SW 1271 (cell line): ENCODE measurements at places on chromosomes 6 and 20.
A peak's percentile ranks its signal among the peaks of the same experiment; 100 is the strongest.

GRCh38 chr20:39009348-39009747 is 47.2 kb downstream of the DHX35 start:
- no peak for DNase-seq

GRCh38 chr6:117918454-117918853 is 11.4 kb downstream of the SLC35F1 start:
- no peak for DNase-seq

GRCh38 chr6:156169371-156169770 is 607.8 kb upstream of the ARID1B start:
- no peak for DNase-seq

DNA sequence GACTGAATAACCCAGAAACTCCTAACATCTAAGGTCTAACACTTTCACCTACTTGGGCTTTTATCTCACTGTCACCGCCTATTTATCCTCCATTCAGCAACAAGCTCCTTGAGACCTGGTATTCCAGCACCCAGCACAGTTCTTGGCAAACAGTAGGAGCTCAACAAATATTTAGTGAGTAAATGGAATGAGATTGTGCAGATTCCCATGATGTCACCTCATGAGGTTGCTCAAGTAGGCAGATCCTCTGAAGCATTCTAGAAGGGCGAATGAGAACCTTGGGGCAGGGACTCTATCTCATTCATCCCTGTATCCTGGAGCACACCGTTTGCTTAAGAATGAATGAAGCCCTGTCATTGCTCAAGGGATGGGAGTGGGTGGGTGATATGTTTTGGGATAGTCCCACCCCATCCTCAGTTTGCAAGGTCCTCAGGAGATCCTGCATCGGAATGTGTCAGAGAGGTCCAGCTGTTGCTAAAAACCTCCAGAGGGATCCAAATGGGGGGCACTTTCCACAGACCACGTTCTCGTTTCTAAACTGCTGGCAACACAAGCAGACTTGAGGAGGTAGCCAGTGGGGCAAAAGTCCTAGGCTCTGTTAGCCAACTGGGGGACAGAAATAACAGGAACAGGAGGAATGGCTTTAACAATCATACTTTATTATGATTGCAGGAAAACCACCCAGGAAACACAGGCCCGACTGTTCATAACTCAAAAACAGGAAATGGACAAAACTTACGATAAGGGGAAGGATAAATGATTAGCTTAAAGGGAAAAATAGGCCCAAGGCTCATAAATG is 42.0 kb downstream of the EDN1 start:
- no peak for DNase-seq

GRCh38 chr6:144252259-144252658 is 32.9 kb upstream of the UTRN start:
- no peak for DNase-seq

DNA sequence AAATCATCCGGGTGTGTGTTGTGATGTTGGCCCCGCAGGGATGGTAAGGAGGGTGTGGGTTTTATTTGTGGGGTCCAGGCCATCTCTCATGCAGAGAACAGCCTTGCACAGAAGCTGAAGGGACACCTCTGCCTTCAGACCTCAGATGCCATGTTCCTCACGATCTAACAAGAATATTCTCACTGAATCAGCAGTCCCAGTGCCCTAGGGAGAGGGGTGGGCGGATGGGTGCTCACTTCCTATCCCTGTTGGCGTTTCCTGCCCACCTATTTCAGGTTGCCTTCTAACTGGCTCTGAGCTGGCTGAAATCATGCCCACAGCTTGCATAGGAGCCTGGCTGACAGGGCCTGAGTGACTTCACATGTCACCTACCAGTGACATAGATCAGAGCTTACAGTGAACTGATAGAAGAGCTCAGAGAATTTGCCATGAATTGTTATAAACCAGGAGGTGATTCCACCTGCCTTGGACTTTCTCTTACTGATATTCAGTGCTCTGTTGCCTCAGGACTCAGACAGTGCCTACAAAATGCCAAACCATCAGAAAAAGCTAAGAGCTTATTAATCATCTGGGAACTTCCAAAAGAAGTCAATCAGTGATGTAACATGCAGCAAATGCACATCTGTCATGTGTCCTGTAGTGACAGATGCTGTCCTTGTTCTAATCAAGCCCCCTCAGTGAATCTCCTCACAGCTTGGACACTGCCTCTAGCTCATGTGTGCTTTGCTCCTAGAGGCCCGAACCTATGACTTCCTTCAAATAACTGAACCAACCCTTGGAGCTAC is 285.8 kb upstream of the PRND start:
- DNase-seq, result no peak

GRCh38 chr6:14681699-14682487 is 564.0 kb upstream of the JARID2 start:
- DNase-seq, result no peak

DNA sequence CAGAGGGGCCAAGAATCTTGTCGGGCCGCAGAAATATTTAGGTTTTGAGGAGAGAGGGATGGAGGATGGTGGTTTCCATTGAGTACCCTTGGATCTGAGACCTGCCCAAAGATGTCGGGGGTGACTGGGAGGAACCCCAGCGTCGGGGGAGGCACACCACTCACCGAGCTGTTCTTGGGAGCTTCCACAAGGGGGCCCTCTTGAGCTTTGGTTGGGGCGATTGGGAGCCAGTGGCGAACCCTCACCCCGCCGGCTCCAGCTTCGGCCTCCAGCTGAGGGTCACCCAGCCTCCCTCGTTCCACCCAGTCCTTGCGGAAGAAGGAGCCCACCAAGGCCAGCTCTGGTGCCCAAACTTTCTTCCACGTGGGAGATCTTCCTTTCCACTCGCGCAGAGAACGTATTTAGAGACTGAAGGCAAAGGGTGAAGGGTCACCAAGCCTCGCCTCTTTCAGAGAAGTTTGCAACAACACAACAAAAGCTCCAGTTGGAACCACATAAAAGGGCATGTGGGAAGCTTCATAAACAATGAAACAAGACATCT is 33.6 kb downstream of the APCDD1L start:
- DNase-seq, result no peak

- peak; percentile 97 for DNase-seq
These were observed 3.0 kb upstream of the TGM2 start for GRCh38 chr20:38167851-38168760.

DNA sequence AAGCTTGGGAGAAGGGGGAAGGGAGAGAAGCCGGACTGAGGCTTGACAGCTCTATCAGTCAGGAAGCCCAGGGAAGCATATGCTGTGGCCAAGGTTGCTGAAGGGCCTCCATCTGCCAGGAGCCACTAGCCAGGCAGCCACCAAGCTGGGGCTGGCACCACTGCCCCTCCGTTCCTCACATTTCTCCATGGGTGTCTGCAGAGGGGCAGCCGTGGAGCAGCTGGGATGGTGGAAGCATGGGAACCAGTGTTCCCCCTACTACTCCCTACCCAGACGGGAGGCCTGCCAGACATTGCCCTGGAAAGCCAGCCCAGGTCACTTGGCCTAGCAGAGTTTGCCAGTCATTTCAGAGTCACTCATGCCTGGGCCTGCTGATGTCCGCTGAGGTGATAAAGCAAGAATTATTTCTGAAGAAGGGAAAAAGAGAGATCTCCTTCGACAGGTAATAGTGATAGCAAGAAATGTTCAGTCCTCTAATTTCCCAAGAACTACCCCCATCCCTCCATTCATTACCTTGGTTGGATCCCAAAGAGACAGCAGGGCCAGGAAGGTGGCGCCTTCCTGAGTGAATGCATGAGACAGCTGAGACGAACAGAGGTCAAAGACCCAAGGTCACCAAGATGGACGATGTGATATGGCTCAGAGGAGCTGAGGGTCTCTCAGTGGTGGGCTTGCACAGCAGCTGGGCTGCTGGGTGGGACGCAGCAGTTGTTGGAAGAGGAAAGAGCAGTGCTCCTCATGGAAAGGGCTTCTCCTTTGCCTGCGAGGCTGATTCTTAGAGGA is 21.9 kb downstream of the SNPH start:
- no peak for DNase-seq

GRCh38 chr6:2480267-2480966 is 235.0 kb upstream of the GMDS start:
- no peak for DNase-seq

DNA sequence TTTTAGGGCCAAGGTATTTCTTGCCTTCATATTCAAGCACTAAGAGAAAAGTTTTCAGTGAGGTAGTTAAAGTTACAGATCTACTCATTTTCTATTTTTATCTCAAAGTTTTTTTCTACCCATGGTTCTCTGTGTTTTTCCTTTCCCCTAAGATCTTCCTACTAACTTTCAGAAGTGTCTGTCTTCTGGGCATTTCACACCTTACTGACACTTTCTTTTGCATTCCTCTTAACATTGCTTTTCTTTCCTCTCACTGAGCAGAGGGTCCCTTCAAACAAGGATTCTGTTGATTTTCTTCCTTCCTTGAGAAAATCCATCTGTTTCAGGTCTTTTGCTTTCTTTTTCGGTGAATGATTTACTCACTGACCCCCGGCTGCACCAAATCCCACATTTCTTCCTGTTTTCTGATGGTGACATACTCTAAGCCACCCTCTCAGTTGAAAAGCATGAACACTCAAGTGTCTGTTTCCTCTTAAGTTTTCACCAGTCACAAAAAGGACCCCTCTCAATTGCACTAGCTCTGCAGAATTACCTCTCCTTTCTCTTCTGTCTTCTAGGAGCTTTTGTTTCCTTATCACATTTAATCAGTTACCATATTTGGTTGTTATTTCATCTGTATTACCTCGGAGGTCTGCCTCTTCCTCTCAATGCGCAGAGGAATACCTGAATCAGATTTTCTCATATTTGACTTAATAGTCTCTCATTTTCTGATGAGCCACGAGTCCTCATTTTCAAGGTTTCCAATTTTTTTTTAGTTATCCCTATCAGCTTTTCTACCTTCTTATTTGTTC is 73.5 kb upstream of the RNF217 start:
- DNase-seq, result no peak

DNA sequence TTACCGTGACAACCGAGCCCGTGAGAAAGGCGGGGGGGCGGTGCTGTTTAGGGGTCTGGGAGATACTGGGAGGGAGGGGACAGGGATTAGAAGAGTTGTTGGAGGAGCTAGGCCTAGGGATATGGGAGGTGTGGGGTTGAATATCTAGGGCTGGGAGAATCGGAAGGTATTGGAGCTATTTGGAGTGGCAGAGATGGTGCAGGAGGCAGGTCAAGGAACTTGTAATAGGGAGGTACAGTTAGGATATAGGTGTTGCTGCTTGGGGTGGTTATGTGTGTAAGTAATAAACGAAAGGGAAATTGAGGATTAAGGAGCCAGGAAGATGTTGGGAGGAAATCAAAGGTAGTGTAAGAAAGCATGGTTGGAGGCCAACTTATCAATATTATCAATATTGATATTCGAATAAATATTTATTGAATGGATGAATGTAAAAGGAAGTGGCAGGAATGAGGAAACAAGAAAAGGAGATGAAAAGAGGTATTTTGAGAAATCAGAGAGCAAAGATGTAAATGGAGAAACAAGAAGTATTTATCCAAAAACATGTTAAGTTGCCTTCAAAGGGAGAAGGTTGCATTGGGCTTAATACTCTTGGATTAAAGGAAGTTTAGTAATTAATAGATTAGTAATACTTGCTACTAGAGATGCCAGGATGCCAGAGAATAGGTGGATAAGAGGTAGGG is 602 bp downstream of the PPP1R11 start:
- DNase-seq, result no peak

DNA sequence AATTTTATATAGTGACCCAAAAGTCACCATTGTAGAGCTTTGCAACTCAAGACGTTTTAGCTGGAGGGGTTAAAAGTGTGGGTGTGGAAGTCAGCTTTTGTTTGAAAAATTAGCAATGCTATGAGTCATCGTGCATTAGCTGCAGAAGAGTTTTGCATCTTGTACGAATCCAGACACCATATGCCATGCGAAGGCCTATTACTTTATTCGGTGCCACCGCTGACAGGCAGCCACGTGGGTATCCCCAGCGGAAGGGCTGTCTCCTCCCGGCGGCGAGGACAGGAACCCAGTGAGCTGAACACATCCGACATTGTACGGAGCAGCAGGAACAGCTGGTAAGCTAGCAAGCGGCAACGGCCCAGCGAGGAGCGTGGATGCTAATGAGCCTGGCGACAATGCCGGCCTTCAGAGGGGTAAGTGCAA is 84.4 kb downstream of the INSM1 start:
- no peak for DNase-seq

- DNase-seq, result no peak
These were observed 242.0 kb downstream of the TBXT start for GRCh38 chr6:165925474-165926156.

- DNase-seq, result no peak
These were observed 144.4 kb upstream of the MAN1A1 start for GRCh38 chr6:119493980-119494379.

DNA sequence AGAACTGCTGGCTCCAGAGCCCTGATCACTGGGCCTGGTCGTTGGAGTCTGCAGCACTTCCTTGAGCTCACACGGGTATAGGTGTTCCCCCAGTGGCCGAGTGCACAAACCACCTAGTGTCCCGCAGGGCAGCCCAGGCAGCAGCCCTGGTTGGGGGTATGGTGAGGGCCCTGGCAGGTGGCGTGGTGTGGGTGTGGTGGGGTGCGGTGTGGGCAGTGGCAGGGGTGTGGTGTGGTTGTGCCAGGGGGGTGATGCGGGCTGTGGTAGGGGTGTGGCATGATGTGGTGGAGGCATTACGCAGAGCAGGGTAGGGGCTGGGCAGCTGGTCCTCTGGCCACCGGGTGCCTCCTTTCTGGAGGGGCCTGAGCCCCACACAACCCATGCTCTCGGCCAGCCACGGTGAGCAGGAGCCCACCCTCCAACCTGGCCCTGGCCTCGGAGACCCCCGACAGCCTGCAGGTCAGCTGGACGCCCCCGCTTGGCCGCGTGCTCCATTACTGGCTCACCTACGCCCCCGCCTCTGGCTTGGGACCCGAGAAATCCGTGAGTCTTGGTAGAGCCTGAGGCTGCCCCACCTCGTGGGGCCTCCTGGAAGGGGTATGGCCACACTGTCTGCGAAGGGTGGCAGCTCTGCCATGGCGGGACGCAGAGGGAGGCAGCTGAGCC is 20.5 kb downstream of the COL20A1 start:
- no peak for DNase-seq

GRCh38 chr20:17938871-17939619 is 29.5 kb downstream of the SNX5 start:
- DNase-seq, result peak; percentile 68

- DNase-seq, result no peak
These were observed 233.5 kb downstream of the DHX35 start for GRCh38 chr20:39195582-39196021.

- no peak for DNase-seq
These were observed 161.8 kb downstream of the MTHFD1L start for GRCh38 chr6:151027295-151027747.

- no peak for DNase-seq
These were observed 36.8 kb downstream of the TSPYL4 start for GRCh38 chr6:116217069-116217468.

DNA sequence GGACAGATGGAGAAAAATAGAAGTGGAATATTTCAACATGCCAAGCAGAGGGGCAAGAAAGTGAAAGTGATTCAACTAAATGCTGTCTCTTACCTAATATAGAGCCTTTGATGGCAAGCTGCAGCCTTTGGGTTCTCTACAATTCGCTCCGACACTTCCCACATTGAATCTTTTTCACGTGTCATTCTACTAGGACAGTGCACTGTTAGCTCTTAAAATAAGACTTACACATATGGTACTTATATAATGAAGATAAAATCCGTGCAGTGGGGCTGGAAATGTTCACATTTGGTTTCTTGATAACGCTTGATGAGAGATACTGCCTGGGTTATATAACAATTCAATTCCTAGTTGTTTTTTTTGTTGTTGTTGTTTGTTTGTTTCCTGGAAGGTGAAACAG is 502.4 kb downstream of the LMBRD1 start:
- no peak for DNase-seq

GRCh38 chr6:122998403-122998975 is 2.5 kb downstream of the CLVS2 start:
- no peak for DNase-seq
